ENCODE measurements at places on chromosomes 7 and 10. TPM values are rescaled to one million over a fixed set of nuclear protein-coding genes. Genes with fewer than 3 reads are reported as not detected.
A peak's percentile ranks its signal among the peaks of the same experiment; 100 is the strongest.

DNA sequence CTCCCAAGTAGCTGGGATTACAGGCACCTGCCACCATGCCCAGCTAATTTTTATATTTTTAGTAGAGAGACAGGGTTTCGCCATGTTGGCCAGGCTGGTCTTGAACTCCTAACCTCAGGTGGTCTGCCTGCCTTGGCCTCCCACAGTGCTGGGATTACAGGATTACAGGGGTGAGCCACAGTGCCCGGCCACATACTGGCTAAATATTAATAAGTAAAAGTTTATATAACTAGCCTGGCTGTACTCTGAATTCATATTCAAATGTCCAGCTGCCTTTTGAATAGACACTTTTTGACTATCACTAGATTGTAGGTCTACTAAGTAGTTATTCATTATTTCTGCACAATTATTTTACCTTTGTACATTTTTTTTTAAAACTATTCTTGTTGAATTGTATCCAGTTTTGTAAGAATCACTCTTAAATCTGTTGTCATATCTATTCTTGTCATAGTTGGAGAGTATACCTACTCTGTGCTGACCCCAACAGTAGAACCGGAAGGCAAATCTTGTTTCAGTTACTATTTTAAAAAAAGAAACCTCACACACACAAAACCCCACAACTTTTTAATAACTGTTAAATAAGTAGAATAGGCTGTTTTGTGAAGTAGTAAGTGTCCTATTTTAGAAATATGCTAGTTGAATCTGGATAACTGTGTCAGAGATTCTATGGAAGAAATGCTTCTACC lies 29.6 kb downstream of the MINPP1 start:
- no peaks in the 10 kb centered on the region for H3K27me3 ChIP-seq
- H3K4me3 ChIP-seq: no peak overlapping the region
- no peak for DNase-seq
- peaks cover 28% of the 10 kb centered on the region for H3K36me3 ChIP-seq

GRCh38 chr10:120475844-120476791 lies 19.1 kb downstream of the PLPP4 start:
- H3K27ac ChIP-seq: no peak overlapping the region
- DNase-seq: no peak
- no peaks in the 10 kb centered on the region for H3K4me1 ChIP-seq
- 0 out of 2 replicates have a peak, but pooled peaks cover under 1% of the 10 kb centered on the region for H3K36me3 ChIP-seq

DNA sequence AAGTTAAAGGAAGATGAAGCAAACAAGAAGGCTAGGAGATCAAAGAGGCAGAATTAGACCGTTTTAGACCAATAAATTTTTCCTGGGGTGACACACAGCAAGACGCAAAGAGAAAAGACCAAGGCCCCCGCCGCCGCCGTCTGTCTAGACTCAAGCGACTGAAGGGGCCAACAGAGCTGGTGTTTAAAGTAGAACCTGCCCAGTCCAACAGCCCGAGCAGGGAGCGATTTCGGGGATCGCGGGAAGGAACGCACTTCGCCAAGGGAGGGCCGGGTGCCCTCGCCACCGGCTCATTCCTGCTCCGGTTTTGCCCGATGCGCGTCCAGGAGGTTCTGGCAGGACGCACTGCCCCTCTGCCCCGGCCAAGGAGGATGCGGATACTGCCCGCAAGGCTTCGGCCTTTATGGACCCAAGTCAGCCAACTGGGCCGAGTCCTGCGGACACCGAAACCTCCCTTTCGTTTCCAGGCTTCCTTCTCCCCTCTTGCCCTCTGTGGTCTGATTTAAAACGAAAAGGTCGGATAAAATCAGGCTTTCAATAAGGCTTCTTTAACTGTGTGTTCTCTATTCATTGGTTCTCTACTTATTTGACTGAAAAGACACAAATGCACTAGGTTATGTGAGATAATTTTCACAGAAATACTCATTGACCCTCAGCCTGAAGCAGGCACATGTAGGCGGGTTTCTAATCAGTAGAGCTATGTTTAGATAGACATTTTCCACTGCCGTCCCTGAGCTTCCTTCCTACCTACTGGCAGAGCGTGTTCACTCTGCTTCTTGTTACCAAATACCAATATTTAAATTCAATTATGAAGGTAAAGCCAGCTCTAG lies 2.2 kb upstream of the HOXA7 start:
- no peak for DNase-seq
- no peak overlapping the region for H3K4me3 ChIP-seq
- no peak overlapping the region for H3K27ac ChIP-seq
- H3K4me1 ChIP-seq: peaks cover 10% of the 10 kb centered on the region

- H3K27ac ChIP-seq: no peak overlapping the region
- H3K36me3 ChIP-seq: peaks cover 69% of the 10 kb centered on the region
- no peaks in the 10 kb centered on the region for H3K27me3 ChIP-seq
Measured at GRCh38 chr7:154726368-154726767, 276.6 kb downstream of the PAXIP1 start.

DNA sequence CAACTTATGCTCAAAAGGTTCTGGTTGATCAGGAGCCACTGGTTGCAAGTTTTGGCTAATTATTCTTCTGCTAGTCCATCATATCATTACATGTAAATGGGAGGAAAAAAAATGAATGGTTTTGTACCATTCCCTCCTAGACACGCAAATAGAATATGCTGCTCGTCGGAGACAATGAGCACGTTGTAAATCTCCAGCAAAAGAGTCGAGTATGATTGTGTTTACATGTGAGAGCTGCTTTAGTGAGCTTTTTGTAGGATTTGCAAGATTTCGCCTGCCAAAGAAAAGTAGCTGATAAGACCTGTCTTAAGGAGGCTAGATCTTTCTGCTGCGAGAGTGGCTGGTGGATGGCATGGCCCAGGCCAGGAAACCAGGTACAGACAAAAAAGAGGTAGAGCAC lies 109.0 kb downstream of the ZMYND11 start:
- H3K36me3 ChIP-seq: peaks cover 19% of the 10 kb centered on the region
- no peak overlapping the region for H3K4me3 ChIP-seq
- no peak for DNase-seq

GRCh38 chr7:101102026-101102425 lies 16.7 kb downstream of the TRIM56 start:
- peaks cover 34% of the 10 kb centered on the region for H3K4me1 ChIP-seq
- H3K27me3 ChIP-seq: peaks cover 3% of the 10 kb centered on the region
- no peaks in the 10 kb centered on the region for H3K36me3 ChIP-seq
- no peak overlapping the region for H3K4me3 ChIP-seq
- DNase-seq: no peak

- no peak overlapping the region for H3K27ac ChIP-seq
- no peaks in the 10 kb centered on the region for H3K36me3 ChIP-seq
- DNase-seq: no peak
Measured at GRCh38 chr7:129338450-129338849, 95.8 kb upstream of the STRIP2 start.

- H3K4me1 ChIP-seq: peaks cover 28% of the 10 kb centered on the region
- H3K4me3 ChIP-seq: peak overlapping the region; percentile 92
- peak; percentile 53 for DNase-seq
- H3K27ac ChIP-seq: no peak overlapping the region
- peaks cover 88% of the 10 kb centered on the region for H3K27me3 ChIP-seq
Measured at GRCh38 chr10:27743877-27744801, 1.5 kb downstream of the MKX start.

GRCh38 chr7:17408904-17409290 lies 110.4 kb downstream of the AHR start:
- DNase-seq: no peak
- no peak overlapping the region for H3K4me3 ChIP-seq
- H3K36me3 ChIP-seq: no peaks in the 10 kb centered on the region
- H3K4me1 ChIP-seq: no peaks in the 10 kb centered on the region
- H3K27ac ChIP-seq: no peak overlapping the region

DNA sequence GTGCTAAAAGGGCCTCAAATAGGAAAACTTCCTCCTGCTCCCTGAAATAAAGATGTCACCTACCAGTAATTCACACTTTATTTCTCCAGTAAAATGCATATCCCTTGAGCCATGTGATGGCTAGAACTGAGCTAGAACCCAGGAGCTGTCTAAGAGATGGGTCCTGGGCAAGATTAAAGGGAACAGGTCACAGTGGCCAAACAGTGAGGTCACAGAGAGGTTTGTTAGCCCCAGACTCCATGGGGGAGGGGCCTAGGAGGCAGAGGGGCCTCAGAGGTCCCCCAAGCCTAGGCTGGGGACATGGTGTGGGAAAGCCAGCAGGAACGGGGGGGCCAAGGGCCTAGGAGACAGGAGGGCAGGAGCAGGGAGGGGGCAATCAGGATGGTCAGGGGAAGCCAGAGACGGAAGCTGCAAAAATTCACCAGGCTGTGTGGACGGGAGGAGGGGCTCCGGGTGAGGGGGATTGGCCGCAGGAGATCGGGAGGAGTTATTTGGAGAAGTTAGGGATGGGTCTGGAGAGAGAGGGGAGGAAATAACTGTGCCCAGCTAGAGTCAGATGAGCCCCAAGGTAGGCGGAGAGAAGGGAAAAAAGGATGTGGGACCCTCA lies 3.3 kb downstream of the FBXO24 start:
- H3K4me1 ChIP-seq: peaks cover 26% of the 10 kb centered on the region
- peak; percentile 40 for DNase-seq
- peak overlapping the region; percentile 59 for H3K4me3 ChIP-seq

GRCh38 chr10:118028619-118029018 lies 18.1 kb downstream of the RAB11FIP2 start:
- H3K27ac ChIP-seq: no peak overlapping the region
- no peaks in the 10 kb centered on the region for H3K36me3 ChIP-seq
- DNase-seq: no peak
- peaks cover 21% of the 10 kb centered on the region for H3K4me1 ChIP-seq
- H3K4me3 ChIP-seq: no peak overlapping the region

DNA sequence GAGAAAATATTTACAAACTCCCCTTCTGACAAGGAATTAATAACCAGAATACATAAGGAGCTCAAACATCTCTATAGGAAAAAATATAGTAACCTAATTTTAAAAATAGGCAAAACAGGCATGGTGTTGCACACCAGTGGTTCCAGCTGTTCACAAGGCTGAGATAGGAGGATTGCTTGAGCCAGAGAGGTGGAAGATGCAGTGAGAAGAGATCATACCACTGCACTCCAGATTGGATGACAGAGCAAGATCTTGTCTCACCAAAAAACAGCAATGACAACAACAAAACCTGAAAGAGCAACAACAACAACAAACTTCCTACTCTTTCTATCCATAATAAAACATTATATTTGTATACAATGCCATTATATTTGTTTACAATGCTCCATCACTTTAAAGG lies 304.4 kb upstream of the CNTNAP2 start:
- no peak for DNase-seq
- no peaks in the 10 kb centered on the region for H3K27me3 ChIP-seq
- H3K36me3 ChIP-seq: no peaks in the 10 kb centered on the region
- H3K27ac ChIP-seq: no peak overlapping the region
- H3K4me1 ChIP-seq: peaks cover 2% of the 10 kb centered on the region

DNA sequence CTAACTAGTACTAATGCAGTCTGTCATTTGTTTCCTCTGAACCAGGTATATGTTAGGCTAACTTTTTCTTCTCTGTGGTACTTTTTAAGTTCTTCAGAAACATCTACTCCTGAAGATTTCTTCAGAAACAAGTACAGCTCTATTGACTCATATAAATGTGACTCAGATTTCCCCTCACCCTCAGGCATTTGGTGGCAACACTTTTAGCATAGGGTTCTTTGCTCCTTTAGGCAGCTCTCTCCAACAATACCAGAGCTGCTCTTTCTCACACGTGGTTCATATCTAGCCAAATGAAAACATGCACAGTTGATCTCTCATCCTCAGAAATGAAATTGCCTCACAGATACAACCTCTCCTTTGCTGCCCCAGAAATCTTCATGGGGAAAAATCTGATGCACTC lies 939.8 kb downstream of the SORCS1 start:
- H3K4me1 ChIP-seq: no peaks in the 10 kb centered on the region
- no peak overlapping the region for H3K4me3 ChIP-seq
- H3K27ac ChIP-seq: no peak overlapping the region
- H3K36me3 ChIP-seq: no peaks in the 10 kb centered on the region
- H3K27me3 ChIP-seq: no peaks in the 10 kb centered on the region

DNA sequence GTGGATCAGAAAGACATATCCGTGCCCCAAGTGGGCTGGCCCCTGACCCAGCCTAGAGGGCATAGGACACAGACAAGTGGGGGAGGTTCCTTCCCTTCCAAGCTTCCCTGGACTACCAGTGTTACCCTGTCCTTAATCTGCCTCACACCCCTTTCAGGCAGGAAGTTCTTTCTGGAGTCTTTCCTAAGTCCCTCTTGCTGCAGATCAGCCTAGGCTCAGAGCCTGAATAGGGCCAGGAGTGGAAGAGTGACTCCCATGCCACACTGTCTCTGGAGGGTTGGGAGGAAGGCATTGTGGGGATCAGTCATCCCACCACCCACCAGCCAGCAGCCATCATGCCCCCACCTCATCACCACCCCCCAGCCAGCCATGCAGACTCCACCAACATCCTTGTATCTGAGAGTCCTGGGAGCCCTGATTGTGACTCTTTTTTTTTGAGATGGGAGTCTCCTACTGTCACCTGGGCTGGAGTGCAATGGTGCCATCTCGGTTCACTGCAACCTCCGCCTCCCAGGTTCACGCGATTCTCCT lies 22.6 kb downstream of the POLL start:
- peaks cover 19% of the 10 kb centered on the region for H3K4me1 ChIP-seq
- H3K36me3 ChIP-seq: no peaks in the 10 kb centered on the region
- peaks cover 51% of the 10 kb centered on the region for H3K27me3 ChIP-seq

DNA sequence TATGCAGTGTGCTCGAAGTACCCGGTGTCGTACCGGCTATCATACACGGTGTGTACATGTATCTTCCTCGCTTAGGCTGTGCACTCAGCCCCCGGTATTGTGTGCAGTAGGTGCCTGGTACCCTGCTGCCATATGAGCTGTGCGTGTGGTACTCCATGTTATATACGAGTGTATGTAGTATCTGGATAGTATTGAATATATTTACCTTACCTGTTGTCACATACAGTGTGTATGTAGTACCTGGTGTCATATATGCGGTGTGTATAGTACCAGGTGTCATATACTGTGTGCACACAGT lies 1.2 kb downstream of the ZMYND11 start:
- H3K27me3 ChIP-seq: peaks cover 17% of the 10 kb centered on the region
- H3K4me3 ChIP-seq: peak overlapping the region; percentile 78
- no peaks in the 10 kb centered on the region for H3K36me3 ChIP-seq
- H3K4me1 ChIP-seq: peaks cover 31% of the 10 kb centered on the region
- DNase-seq: no peak

DNA sequence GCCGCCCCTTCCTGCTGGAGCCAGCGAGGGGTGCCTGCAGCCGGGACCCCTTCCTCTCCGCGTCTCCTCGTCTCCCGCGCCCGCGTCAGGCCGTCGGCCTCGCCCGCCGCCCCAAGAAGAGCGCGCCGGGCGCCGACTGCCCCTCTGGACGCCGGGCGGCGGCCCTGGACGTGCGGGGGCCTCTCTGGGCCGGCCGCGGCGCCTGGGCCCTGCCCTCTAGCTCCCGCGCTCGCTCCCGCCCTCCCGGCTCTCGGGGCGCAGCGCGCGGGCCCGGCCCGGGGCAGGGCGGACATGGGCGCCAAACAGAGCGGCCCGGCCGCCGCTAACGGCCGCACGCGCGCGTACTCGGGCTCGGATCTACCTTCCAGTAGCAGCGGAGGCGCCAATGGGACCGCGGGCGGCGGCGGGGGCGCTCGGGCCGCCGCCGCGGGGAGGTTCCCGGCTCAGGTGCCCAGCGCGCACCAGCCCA lies 704 bp downstream of the ZNRF2 start:
- peaks cover 52% of the 10 kb centered on the region for H3K4me1 ChIP-seq
- DNase-seq: peak; percentile 56
- no peak overlapping the region for H3K27ac ChIP-seq
- peaks cover 4% of the 10 kb centered on the region for H3K27me3 ChIP-seq

GRCh38 chr10:101859530-101859929 lies 15.9 kb upstream of the KCNIP2 start:
- DNase-seq: no peak
- no peak overlapping the region for H3K4me3 ChIP-seq
- no peaks in the 10 kb centered on the region for H3K27me3 ChIP-seq
- H3K27ac ChIP-seq: no peak overlapping the region
- H3K4me1 ChIP-seq: no peaks in the 10 kb centered on the region

PRPS1L1 gene
- total RNA-seq: not detected

CEP55 gene
- 15.8 TPM for total RNA-seq

ANKRD7 gene
- 1.9 TPM for total RNA-seq

ENTPD1 gene
- 2.3 TPM for total RNA-seq

PRSS2 gene
- 27.6 TPM for total RNA-seq

TAS2R4 gene
- total RNA-seq: 1.1 TPM

MSMB gene
- not detected for total RNA-seq

All from WTC11 (cell line).